T-helper 1 cell treated with Interleukin-12 subunit alpha and Interleukin-12 subunit beta and Interleukin-4 antibody, amounts not matched to agents 30 ng/mL and 1 ng/mL, for 36 hours (primary cell): ENCODE measurements at places on chromosomes 2 and 18. TPM values are rescaled to one million over a fixed set of nuclear protein-coding genes. Genes with fewer than 3 reads are reported as not detected.

Gene TMEM169
- 2.1 and 3.8 TPM in 2 replicates for total RNA-seq

Gene TM4SF20
- total RNA-seq, result not detected in 2 replicates

Gene ALPI
- total RNA-seq, result not detected in 2 replicates

Gene SERPINB4
- not detected in 2 replicates for total RNA-seq

Gene PMAIP1
- total RNA-seq, result 24.1 and 24.3 TPM in 2 replicates

Gene GLI2
- 2.5 TPM in 2 replicates for total RNA-seq

Gene REEP1
- 0.10 and 0.12 TPM in 2 replicates for total RNA-seq

Gene REG3A
- total RNA-seq, result not detected in 2 replicates

Gene AKAIN1
- total RNA-seq, result not detected in 2 replicates

Gene EN1
- total RNA-seq, result not detected in 2 replicates

Gene HOXD4
- total RNA-seq, result not detected in 2 replicates

Gene BMPR2
- total RNA-seq, result 6.8 and 8.4 TPM in 2 replicates

Gene IL1R2
- 1.0 and 1.4 TPM in 2 replicates for total RNA-seq

Gene CTIF
- 3.0 and 4.2 TPM in 2 replicates for total RNA-seq

Gene TUBA3D
- not detected in 2 replicates for total RNA-seq

Gene CXCR1
- 0.54 and 0.76 TPM in 2 replicates for total RNA-seq

Gene THUMPD2
- total RNA-seq, result 13.3 and 15.9 TPM in 2 replicates

Gene ITPRIPL1
- total RNA-seq, result 40.4 and 40.8 TPM in 2 replicates

Gene CAPN10
- 59.7 and 65.8 TPM in 2 replicates for total RNA-seq

Gene DDX1
- total RNA-seq, result 66.0 and 70.5 TPM in 2 replicates

Gene PDE11A
- not detected in 2 replicates for total RNA-seq

Gene AGPS
- 60.0 and 60.2 TPM in 2 replicates for total RNA-seq

Gene ZNF397
- 18.6 and 19.6 TPM in 2 replicates for total RNA-seq

Gene CPS1
- total RNA-seq, result 0.34 and 0.61 TPM in 2 replicates

Gene LCT
- total RNA-seq, result 0.49 and 0.74 TPM in 2 replicates

Gene ABCB11
- total RNA-seq, result 0.05 TPM in 1 of 2 replicates, not detected in the other

Gene LYG1
- 2.7 and 2.8 TPM in 2 replicates for total RNA-seq

Gene FIGN
- total RNA-seq, result not detected in 2 replicates

Gene NOL4
- total RNA-seq, result not detected in 2 replicates

Gene COL5A2
- 0.41 and 0.49 TPM in 2 replicates for total RNA-seq

Gene ANKRD30B
- not detected in 2 replicates for total RNA-seq

Gene DLX2
- total RNA-seq, result not detected in 2 replicates

Gene RAB17
- total RNA-seq, result not detected in 2 replicates

Gene DCDC2C
- not detected in 2 replicates for total RNA-seq

Gene ESPNL
- 0.15 and 0.17 TPM in 2 replicates for total RNA-seq

Gene CROCC2
- total RNA-seq, result not detected in 2 replicates

Gene PROM2
- 0.78 and 1.4 TPM in 2 replicates for total RNA-seq

Gene EGR4
- 0.27 and 0.56 TPM in 2 replicates for total RNA-seq

Gene ALK
- total RNA-seq, result not detected in 2 replicates

Gene GKN2
- not detected in 2 replicates for total RNA-seq
